Cardiac septum (tissue), 1 donor: ENCODE measurements at places on chromosomes 2 and 18.
A peak's percentile ranks its signal among the peaks of the same experiment; 100 is the strongest.

GRCh38 chr2:134104754-134105153, 149.1 kb upstream of the MGAT5 start:
- no peak for DNase-seq

- peak; percentile 82 for DNase-seq
Measured at GRCh38 chr2:3535794-3536681, 16.7 kb upstream of the ADI1 start.

GRCh38 chr2:187169864-187170263, 278.2 kb downstream of the CALCRL start:
- DNase-seq = no peak

- DNase-seq = no peak
Measured at GRCh38 chr2:950080-950966, at the start of gene SNTG2. Gene SNTG2 (plus strand): TSS chr2:950849. CDS start chr2:950997, 148 bp downstream.

DNA sequence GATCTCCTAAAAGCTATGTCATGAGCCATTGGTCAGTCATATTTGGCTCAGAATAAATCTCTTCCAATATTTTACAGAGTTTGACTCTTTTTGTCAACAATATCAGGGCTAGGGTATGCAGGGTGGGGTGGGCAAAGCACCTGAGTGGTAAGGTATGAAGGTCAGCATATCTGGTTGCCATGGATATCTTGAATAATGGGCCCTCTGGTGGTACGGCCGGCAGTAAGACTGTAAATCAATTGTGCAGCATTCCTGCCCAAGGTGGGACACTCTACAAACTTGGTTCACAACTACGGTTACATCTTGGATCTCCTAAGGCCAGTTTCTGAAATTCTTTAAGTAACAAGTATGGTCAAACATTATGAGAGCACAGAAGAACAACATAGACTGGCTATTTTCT, 119.6 kb downstream of the SPOPL start:
- DNase-seq = no peak

DNA sequence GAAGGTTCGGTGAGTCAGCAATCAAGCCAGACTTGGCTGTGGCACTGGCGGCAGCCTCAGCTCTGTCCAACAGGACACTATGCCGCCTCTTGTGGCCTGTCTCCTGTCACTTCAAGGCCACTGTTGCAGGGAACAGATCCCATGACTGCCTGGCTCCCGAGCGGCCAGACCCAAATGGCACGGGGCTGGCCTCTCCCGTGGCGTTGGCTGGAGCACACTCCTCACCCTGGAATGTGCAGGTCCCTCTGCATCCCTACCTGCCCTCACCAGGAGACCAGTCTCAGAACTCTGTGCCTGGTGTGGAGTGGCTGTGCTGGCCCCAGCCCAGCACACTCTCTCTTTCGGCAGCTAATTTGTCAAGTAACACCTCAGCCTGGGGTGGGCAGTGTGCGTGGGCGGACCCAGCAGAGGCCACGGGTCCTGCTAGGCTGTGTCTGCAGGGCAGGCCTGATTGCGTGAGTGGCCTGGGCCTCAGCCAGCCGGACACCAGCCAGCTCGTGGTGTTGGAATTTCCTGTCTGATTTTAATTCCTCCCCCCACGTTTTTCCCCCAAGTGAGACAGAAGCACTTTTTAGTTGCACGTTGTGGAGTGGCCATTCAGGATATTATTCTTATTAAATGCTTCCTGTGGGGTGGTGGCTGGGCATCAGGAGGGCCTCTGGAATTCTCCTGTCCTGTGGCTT, 179.3 kb downstream of the GLI2 start:
- peak; percentile 91 for DNase-seq

DNA sequence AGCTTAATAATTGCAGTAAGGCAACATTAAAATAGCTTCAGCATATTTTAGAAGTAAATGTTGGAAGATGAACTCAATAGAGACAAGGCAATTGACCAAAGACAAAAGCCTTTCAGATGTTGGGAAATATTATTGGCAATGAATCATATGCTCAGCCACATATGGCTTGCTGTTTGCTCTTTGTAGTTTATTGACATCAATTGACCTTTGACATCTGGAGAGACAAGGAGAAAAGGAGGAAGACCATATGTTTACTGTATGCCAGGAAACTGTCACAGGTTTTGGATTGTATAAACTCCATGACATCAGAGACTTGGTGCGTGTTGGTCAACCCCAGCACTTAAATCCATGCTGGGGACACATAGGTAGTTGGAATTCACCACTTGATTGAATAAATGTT, 60.6 kb upstream of the SLC16A14 start:
- no peak for DNase-seq

DNA sequence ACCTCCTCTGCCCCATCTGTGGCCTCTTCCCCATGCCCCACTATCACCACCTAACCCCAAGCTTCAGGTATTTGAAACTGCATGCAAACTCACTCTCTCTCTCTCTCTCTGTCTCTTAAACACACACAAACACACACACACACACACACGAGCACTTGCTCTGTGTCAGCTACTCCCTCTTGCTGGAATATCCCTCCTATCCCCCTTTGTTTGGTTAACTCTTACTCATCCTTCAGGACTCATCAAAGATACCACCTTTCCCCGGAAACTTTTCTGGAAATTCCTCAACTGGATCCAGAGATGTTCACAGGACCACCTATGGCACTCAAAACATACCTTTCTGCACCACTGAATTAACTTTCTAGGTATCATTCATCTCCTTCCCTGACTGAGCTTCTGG, 222.8 kb upstream of the TMEM200C start:
- DNase-seq = no peak

- DNase-seq = peak; percentile 55
Measured at GRCh38 chr2:238924032-238924431, 76.1 kb downstream of the TWIST2 start.

DNA sequence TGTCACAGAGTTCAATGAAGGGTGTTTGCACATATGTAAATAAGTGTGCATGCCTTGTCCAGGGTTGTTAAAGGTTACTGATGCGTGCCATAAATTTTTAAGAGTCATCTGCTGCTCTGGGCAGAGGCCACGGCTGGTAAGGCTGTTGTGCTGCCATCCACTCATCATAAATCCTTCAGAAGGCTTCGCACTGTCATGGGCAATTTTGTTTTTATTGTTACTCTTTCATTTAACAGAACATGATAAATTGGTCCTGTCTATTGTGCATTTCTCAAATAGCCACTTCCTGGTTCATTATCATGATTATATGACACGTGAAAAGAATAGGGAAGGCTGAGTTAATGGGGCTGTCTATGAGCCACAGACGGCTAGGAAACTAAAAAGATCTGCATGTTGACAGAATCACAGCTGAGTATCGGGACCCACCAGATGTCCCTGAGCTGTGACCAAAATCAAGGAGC, 634.3 kb upstream of the SOX11 start:
- DNase-seq = no peak

DNA sequence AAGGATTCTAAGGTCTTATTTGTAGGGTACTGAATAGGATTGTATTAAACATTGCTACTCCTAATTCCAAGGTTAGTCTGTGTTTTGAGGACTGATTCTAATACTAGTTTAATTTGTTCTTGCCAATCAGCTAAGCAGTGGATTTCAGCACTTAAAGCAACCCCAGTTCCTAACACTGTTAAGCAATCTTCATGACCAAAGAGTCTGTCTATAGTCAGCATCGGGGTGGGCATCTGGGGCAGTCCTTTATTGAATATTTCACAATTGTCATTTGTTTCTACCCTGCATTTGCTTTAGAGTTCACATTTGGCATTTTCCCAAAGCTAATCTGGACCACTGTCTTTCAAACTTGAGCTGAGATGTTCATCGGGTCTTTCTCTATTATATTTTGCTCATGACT, 248.0 kb upstream of the TANK start:
- no peak for DNase-seq

DNA sequence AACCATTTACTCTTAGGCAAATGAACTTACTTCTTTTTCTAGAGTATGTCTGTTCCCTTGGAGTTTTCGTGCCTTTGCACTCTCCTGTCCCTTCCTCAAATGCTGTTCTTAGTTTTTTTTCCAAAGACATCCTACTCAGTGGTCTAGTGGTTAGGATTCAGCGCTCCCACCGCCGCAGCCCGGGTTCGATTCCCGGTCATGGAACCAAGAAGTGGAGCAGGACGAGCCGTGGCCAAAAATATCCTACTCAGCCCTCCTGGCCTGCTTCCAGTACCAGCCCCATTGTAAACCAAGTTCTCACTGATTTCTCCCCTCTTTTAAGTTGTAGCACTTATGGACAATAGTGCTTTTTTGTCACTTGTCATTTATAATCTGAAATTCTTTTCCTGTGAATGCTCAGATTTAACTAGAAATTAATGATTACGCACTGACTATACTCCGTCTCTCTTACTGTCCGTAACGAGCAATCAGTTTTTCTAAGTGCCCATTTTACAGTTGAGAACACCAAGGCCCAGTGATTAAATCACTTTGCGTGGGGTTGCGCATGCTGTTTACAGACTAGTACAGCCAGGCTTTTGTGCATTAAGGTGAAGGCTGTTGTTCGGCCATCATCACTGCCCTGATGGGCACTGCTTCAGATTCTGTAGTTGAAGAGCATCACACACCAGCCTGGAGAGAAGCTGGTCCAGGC, 17.9 kb downstream of the GREB1 start:
- DNase-seq = no peak

DNA sequence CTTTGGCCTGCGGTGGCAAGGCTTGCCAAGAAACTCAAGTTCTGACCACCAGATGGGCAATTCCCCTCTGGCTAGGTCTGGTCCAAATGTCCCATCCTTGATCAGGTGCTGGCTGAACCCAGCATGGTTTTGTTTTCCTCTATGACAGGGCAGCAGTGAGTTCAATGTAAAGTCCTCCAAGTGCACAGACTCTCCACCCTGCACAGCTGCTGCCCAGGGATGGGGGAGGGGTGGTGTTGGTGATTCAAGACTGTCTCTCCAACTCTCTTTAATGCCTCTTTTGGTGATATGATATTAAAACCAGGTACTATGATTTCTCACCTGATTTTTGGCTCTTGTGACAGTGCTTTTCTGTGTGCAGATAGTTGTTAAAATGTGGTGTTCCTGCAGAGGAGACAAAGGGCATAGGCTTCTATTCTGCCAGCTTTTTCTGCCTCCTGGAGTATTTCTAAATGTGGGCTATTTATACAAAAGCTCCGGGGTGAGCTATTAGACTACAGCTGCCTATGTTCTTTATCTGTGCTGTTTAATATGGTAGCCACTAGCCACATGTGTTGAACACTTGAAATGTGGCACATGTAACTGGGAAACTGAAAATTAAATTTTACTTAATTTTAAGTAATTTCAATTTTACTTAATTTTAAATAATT, 64.0 kb upstream of the STK39 start:
- no peak for DNase-seq

- DNase-seq = no peak
Measured at GRCh38 chr2:37688771-37689468, 17.5 kb upstream of the CDC42EP3 start.

GRCh38 chr2:46850742-46851141, 64.9 kb downstream of the MCFD2 start:
- DNase-seq = no peak

DNA sequence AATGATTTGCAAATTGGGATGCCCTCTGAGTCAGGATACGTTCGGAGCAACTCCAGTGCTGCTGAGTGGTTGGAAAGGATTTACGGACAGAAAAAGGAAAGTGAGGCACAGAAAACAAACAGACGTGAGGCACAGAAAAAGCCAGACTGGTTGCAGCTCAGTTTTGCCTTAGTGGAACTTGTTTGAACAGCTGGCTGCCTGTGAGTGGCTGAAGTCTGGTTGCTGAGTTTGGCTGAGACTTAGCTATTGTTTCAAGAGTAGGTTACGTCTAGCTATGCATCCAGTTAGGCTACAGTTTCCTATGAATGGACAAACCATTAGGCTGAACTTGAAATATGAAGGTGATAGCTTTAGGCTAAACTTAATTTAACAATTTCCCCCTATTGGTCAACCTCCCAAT, 256.6 kb downstream of the VAPA start:
- no peak for DNase-seq

- no peak for DNase-seq
Measured at GRCh38 chr18:28045880-28046279, 131.1 kb downstream of the CDH2 start.

GRCh38 chr18:49768051-49768391, 45.3 kb downstream of the ACAA2 start:
- no peak for DNase-seq

DNA sequence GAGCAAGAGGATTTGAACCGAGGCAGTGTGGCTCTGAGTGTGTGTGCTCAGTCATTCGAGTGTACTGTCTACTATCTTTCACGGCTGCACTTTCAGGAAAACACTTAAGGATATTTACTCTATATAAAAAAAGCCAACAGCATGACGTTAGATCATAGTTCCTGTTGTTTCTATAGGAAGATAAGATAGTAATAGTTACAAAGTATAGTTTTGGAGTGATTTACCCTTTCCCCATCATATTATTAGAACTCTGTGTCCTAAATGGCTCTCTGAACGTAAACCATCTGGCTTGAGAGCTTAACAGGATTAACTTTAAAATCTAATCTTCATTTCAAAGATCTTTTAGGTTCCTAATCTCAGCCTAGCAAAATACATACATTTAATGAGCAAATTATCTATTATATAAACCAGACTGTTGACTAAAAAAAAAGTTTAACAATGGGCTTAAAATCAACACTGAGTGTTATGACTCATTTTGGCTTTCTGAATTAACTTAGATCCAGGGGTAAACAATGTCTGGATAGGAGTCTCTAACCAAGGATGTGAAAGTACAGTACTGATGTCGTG, 150.3 kb upstream of the DNMT3A start:
- no peak for DNase-seq

DNA sequence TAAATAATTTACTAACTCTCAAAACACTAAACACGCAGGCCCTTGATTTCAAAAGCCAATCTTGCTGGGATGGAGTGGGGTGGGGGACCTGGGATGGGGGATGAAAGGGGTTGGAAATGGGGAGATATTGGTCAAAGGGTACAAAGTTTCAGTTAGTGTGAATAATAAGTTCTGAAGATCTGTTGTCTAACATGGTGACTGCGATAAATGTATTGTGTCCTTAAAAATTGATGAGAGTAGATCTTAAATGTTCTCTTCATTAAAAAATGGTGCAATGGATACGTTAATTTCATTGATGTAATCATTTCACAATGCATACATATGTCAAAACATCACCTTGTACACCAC, 505 bp upstream of the ACYP2 start:
- DNase-seq = no peak

DNA sequence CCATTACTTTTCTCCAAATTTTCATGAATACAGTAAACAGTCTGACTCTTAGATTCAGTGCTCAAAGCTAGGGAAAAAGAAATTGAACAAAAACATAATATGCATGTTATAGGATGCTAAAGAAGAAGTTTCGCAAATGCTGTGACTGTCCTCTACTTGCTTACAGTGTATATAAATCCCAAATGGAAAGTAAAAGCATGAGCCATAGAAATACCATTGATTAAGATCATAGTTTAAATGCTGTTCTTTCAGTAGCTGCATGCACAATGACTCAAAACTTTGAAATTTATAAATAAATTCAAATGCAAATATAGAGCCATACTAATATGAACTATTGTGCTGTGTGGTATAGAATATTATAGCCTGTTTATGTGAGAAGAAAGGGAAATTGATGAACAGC, 1113.9 kb upstream of the ACVR2A start:
- DNase-seq = no peak

- no peak for DNase-seq
Measured at GRCh38 chr2:43027097-43027873, 199.1 kb downstream of the ZFP36L2 start.

- no peak for DNase-seq
Measured at GRCh38 chr2:175743011-175743410, 259.1 kb downstream of the LNPK start.
